ENCODE measurements at places on chromosomes 1 and 21.

DNA sequence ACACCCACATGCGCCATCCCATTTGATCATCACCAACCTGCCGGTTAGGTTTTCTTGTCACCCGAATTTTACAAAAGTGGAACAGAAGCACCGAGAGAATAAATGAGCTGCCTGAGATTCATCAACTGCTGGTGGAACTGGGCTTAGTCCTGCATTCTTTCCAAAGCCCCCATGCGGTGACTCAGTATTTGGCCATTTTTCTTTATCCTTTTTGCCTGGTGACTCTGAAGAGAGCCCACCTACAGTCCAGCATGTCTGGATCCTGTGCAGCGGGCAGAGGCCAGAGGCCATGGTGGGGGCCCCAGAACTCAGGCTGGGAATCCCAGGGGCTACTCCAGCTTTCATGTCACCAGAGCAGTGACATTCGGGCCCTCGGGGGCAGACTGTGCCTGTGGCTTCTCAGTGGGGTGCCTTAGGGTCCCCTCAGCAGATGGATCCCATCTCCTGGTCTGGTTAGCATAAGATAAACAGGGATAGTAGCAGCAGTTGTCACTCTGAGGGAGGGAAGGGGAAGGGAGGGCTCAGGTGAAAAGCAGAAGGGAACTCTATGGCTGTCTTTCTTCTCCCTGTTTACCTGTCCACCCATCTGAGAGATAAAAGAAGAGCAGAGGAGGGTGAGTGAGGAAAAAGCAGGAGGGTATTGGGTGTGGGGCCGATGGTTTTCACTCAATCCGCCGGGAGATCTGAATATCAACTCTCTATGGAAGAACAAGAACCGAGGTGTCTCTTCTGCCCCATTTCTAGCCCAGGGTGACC, 63.2 kb downstream of the KIF26B start:
- DNase-seq = no peak

- DNase-seq = peak; percentile 36
Measured at GRCh38 chr1:1397839-1398523, 1.2 kb downstream of the CCNL2 start.

- DNase-seq = peak; percentile 55
Measured at GRCh38 chr1:223716302-223716862, 4.0 kb downstream of the CAPN2 start.

DNA sequence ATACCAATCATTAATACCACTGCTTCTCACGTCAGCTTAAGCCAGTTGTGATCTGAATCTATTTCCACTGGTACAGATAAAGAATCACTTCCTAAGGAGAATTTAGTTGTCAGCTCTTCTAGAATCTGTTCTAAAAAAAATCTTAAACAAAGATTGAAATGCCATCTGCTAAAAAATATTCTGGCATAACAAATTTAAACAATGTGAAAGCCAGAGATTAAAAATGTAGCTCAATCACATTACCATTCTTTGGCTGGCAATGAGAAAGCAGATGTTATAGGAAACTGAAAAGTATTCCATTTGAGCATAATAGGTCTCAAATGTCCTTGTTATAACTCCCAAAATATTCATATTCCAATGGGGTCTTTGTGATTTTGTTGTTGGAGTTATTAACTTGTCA, 21.7 kb upstream of the LRRC8B start:
- no peak for DNase-seq

DNA sequence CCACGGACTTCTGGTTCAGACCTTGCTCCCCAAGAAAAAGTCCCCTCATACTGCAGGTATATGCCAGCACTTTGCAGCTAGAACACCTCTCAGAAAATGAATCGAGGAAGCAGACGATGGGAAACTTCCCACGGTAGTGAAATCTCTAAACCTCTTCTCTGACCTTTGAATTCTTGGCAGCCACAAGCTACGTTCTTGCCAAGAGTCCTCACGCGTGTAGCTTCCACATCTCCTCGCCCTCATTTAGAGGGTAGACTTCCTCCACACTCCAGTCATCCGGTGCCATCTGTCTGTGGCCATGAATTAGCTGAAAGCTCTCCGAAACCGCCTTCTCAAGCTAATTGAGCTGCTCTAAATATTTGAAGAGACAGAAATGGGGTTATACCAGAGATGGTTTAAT, 127.8 kb downstream of the RGS7 start:
- no peak for DNase-seq

DNA sequence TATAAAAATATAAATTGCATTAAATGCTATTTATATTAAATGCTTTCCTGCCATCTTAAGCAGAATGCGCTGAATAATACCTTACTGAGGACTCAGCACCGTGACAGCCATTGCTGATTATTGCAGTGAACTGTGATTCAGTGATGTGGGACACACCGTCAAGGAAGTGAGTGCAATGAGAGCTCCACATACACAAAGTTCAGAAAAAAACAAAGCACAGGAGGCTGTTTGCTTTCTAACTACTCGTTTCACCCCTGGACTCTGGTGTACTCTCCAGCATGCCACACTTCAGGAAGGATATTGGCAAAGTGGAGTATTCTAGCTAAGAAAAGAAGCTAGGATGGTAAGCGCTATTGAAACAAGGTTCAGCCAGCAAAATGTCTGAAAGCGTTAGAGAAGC, 57.4 kb upstream of the CXADR start:
- no peak for DNase-seq

- DNase-seq = no peak
Measured at GRCh38 chr1:237115035-237115434, 73.1 kb downstream of the RYR2 start.

All from fibroblast of lung (primary cell).